Effector memory CD4-positive, alpha-beta T cell (primary cell): ENCODE measurements at places on chromosomes 1 and 21.

GRCh38 chr1:208228026-208228425, 16.2 kb downstream of the PLXNA2 start:
- H3K4me1 ChIP-seq, result no peaks in the 10 kb centered on the region
- no peaks in the 10 kb centered on the region for H3K27me3 ChIP-seq
- DNase-seq, result no peak
- H3K27ac ChIP-seq, result no peak overlapping the region
- no peaks in the 10 kb centered on the region for H3K36me3 ChIP-seq

GRCh38 chr1:245870698-245871097, 636.4 kb downstream of the SMYD3 start:
- DNase-seq, result no peak
- H3K27me3 ChIP-seq, result no peaks in the 10 kb centered on the region
- no peaks in the 10 kb centered on the region for H3K36me3 ChIP-seq

DNA sequence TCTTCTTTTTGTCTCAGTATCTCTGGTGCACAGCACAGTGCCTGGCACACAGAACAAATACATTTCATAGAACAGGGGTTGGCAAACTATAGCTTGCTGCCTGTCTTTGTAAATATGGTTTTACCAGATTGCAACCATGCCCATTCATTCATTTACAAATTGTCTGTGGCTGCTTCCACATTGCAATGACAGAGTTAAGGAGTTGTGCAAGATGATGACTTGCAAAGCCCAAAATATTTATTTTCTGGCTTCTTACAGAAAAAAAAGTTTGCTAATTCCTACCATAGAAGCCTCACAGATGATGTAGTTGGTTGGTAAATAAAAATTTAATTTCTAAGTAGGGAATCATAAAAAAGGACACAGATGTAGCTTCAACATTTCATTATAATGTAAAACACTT, 11.2 kb upstream of the HMGB4 start:
- no peak for DNase-seq
- H3K4me3 ChIP-seq, result no peak overlapping the region
- no peaks in the 10 kb centered on the region for H3K4me1 ChIP-seq
- H3K27ac ChIP-seq, result no peak overlapping the region
- H3K27me3 ChIP-seq, result no peaks in the 10 kb centered on the region

- H3K4me1 ChIP-seq, result no peaks in the 10 kb centered on the region
- H3K4me3 ChIP-seq, result no peak overlapping the region
- no peak overlapping the region for H3K27ac ChIP-seq
- peaks cover 68% of the 10 kb centered on the region for H3K36me3 ChIP-seq
- no peak for DNase-seq
Observed at GRCh38 chr1:220012259-220012658, 34.0 kb downstream of the EPRS1 start.

- H3K4me3 ChIP-seq, result no peak overlapping the region
- H3K4me1 ChIP-seq, result no peaks in the 10 kb centered on the region
- H3K27ac ChIP-seq, result no peak overlapping the region
- no peak for DNase-seq
Observed at GRCh38 chr1:21906173-21907078, 30.7 kb downstream of the HSPG2 start.

- H3K36me3 ChIP-seq, result no peaks in the 10 kb centered on the region
- H3K27me3 ChIP-seq, result no peaks in the 10 kb centered on the region
- H3K4me3 ChIP-seq, result no peak overlapping the region
- no peak for DNase-seq
Observed at GRCh38 chr1:118266436-118266835, 81.4 kb upstream of the SPAG17 start.

DNA sequence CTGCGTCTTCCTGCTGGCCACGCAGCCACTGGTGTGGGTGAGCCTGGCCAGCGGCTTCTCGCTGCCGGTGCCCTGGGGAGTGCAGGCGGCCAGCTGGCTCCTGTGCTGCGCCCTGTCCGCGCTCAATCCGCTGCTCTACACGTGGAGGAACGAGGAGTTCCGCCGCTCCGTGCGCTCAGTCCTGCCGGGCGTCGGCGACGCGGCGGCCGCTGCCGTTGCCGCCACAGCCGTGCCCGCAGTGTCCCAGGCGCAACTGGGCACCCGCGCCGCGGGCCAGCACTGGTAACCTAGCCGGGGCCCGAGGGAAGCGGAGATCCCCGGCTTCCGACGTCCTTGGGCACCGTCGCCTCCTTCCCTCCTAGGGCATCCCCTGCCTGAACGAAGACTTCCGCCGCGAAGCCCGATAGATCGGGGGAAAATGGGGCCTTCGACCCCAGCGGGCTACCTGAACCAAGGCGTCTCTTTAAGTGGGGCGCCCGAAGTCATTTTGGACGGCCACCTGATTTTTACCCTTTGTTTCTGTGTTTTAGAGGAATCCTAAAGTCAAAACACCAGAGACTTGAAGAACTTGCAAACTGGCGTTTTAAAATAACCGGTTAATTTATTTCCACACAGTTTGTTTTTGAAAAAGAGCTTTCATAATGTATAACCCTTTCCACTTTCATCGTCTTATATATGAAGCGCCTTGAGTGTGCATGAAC, 2.0 kb downstream of the GPR88 start:
- H3K36me3 ChIP-seq, result no peaks in the 10 kb centered on the region
- peaks cover 19% of the 10 kb centered on the region for H3K27me3 ChIP-seq
- no peak overlapping the region for H3K27ac ChIP-seq
- no peak for DNase-seq

GRCh38 chr1:83901547-83902155, 97.3 kb downstream of the TTLL7 start:
- no peak overlapping the region for H3K4me3 ChIP-seq
- H3K27me3 ChIP-seq, result no peaks in the 10 kb centered on the region
- no peaks in the 10 kb centered on the region for H3K4me1 ChIP-seq
- no peak overlapping the region for H3K27ac ChIP-seq
